Activated T-helper 9 cell treated with anti-CD3 and anti-CD28 coated beads, Interleukin-2, amount 50 U/mL, for 16 hours (primary cell): ENCODE measurements at places on chromosomes 12 and 14.

DNA sequence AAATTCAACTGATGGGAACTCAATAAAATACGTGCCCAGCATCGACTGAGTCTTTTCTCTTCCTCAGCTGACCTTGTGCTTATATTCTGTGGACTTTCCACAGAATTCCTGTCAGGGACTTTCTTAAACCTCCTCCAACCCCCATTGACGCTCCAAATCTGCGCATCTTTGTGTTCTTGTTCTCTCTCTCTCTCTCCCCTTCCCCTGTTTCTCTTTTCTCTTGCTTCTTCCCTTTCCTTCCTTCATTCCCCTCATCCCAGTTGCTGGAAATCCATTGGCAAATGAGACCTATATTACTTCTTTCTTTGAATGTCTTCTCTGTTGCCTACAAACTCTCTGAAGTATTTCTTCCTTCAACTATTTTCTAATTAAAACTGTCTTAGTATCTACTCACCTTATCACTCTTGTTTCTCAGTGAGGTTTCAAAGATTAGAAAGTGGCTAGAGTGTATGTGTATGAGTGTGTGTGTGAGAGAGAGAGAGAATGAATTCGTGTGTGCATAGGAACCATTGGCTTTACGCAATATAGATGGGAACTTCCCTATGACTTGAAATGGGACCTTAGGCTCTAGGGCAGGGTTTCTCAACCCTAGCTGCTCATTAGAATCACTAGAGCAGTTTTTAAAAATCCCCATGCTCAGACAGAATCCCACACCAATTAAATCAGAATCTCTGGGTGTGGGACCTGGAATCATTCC is 41.8 kb upstream of the DHRS7 start:
- DNase-seq, result no peak

GRCh38 chr12:90216020-90216552 is 507.4 kb upstream of the ATP2B1 start:
- no peak for DNase-seq

DNA sequence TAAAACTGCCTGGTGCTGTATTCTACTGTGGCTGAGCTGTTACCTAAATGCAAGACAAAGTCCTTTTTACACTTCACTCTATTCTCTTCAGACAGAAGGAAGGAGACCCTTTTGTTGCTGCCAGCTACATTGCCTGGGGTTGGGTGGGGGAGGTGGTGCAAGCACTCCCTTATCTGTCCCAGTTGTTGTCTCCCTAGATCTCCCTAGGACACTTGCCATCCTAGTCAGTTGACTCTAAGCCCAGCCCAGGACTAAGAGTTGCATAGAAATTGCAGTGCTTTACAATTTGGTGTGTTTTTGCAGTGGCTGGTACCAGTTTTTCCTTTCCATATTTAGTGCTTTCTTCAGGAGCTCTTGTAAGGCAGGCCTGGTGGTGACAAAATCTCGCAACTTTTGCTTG is 35.1 kb downstream of the SCYL2 start:
- no peak for DNase-seq

DNA sequence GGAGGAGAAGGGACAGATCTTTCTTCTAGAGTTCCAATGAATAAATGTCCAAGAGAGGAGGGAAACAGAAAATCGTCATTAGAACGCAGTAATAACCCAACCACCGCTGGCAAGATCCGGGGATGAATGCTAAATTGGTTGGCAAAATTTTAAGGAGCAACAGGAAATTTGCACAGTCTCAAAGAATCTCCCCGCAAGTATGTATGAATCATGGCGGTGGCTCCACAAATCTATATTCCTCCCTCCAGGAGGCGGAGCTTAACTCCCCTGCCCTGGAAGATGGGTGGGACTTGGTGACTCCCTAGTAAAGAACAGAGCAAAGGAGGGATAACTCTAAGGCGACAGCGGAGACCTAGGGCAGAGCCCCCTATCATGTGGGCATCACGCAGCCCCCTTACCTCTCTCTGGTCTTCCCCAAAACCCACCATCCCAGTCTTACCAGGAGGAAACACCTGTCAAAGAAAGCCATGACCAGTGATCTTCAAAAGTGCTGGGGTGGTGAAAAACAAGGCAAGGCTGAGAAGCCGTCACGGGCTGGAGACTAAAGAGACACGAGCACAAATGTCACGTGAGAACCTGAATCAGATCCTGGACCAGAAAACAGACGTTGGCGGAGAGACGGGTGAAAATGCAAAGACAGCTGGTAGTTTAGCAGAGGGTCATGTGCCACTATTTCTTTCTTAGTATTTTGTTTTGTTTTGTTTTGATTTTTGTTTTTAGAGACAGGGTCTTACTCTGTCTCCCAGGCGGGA is 125.8 kb downstream of the NCOR2 start:
- no peak for DNase-seq

DNA sequence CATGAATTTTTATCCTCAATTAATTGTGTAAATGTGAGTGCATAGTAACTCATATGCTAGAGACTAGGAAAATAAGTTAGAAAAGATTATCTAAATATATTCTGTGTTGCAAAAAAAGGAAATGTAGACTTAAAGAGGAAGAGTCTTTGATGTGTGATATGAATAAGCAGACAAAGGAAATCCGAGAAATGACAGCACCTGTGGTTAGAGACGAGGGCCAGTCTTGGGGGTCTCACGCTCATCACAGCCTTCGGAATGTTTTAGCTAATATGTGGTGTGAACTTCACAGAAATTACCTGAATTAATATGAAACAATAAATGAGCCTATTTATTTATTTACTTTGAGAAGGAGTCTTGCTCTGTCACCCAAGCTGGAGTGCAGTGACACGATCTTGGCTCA is 11.6 kb downstream of the ATP6V0A2 start:
- no peak for DNase-seq

- no peak for DNase-seq
Measured at GRCh38 chr12:131643631-131644452, 67.0 kb upstream of the SFSWAP start.

DNA sequence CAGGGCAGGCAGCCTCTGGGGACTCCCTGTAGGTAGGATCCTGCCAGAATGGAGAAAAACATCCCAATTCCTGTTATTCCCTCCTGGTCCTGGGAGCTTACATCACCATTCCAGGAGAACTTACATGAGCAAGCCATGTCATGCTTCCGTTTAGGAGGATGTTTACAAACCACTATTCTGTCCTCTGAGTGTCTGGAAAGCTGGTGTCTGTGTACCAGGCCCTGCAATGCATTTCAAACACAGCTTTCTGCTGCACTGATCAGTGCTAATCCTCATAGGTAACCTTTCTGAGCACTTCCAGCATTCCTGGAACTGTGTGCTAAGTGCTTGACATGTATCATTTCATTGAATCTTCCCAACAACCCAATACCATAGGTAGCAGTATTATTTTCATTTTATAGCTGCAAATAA is 19.8 kb upstream of the MAP1LC3B2 start:
- no peak for DNase-seq

- DNase-seq, result no peak
Measured at GRCh38 chr12:125193376-125194152, 128.3 kb downstream of the AACS start.

DNA sequence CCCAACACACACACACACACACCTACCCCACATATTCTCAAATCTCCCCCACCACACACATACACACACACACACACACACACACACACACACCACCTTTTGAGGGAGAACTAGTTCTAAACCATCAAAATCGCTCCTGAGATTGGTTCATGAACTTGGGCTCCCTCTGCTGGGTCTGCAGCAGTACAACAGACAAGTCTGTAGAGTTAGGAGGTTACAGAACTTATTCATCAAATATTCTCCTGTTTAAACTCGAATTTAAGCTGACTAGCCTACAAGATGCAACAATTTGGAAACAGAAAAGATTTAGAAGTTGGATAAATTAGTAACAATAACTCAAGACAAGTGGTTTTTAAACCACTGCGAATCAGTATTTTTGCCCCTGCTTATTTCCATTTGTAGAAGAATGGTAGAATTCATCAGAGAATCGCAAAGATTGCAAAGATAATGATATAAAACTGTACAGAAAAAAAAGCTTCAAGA is 136.4 kb upstream of the USP15 start:
- no peak for DNase-seq

- DNase-seq, result no peak
Measured at GRCh38 chr12:76976777-76977382, 88.5 kb downstream of the E2F7 start.

DNA sequence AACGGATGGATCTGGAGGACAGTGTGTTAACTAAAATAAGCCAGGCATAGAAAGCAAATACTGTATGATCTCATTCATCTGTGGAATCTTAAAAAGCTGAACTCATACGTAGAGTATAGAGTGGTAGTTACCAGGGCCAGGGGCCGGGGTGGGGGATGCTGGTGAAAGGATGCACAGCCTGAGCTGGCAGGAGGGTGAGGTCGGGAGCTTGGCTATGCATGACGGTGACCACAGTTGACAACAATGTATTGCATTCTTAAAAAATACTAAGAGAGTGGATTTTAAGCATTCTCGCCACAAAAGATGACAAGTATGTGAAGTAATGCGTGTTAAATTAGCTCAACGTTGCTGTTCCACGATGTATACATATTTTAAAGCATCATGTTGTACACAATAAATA is 351.3 kb downstream of the TMEM121 start:
- no peak for DNase-seq

- no peak for DNase-seq
Measured at GRCh38 chr14:68245146-68246073, 425.8 kb downstream of the RAD51B start.

DNA sequence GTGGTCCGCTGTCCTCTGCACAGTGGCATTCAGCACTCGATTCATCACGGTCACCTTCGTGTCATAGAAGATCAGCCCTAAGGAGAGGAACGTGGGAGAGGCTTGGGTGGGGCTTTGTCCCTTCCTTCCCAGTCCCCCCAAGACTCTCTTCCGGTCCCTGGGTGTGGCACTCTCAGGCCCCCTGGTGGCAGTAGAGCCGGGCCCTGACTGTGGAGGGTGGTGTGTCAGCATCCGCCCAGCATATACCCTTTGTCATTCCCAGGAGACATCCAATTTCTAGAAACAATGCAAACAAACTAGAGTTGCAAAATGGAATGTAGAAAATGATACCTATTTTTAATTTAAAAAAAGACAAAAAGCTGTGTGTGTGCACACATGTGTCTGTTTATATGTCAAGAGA is 45.0 kb downstream of the TRAFD1 start:
- DNase-seq, result no peak

DNA sequence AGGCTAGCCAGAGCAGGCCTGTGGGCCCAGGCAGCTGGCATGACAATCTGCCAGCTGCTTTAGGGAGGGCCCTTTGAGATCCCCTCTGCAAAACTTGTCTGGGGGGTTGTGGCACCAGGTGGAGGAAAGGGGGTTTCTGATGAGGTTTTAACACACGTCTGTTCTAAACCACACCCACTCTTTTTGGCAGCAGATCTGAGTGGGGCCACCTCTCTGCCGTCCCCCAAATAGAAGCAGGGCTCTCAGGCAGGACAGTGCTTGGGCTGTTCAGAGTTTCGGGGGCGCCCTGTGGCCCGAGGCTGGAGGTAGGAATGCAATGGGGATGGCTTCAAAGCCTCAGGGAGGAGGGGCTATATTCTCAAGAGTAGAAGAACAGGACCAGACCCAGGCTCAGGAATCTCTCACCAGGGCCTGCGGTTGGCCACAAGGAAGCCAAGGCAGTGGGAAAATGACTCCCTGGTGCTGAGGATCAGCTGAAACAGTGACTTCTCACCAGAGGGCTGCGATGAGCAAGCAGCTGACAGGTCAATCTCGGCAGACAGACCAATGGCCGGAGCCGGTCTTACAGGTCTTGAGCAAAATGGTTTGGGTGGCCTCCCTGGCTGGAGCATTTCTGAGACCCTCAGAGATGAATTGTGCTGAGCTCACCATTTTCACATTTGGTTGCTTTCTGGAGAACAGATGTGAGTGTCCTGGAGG is 1.5 kb upstream of the KRT5 start:
- no peak for DNase-seq

DNA sequence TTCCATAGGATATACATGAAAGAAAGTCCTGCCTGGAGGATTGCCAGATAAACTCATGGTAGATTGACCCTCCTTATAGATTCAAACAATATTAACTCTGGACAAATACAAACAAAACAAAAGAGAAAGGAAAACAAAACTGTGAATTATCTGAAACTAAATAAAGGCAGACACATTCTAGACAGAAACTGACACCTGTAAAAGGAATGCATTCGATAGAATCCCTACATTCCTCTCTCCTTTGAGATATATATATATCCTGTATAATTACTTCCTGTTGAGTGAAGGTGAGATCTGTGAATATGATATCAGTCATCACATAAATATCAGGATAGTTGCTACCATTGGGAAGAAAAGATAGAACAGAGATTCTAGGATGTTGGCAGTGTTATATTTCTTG is 948.4 kb upstream of the ATXN7L3B start:
- no peak for DNase-seq

DNA sequence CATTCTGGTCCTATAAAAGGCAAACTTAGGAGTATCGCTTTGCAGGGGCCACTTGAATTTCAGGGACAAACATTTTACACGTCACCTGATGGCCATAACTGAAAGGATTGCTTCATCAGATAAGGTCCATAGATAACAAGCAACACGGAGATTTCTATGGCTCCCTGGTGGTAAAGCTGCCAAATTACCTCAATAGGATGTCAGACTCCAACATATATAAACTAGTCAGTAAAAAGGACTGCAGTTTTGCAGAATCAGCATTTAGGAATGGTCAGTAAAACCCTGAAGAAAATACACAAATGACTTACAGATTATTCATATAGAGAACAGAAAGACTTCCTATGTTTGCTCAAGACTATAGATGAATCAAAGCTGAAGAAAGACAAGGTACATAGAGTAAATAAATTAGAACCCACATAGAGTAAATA is 66.1 kb upstream of the GRIP1 start:
- no peak for DNase-seq

DNA sequence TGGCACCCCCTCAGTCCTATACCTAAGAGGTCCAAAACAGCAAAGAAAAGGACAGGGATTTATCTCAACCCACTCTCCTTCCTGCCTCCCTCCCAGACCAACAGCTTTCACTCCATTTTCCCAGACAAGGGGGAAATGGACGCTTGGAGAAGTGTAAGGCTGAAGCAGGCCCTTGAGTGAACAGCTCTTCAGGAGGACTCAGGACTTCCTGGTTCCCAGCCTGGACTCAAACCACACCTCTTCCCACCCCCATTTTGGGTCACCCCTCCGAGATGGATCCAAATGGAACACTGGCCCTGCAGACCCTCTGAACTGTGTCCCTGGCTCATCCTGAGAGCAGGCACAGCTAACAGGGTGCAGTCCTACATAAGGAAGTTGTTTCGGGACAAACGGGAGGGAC is 2.7 kb downstream of the KMT2D start:
- DNase-seq, result no peak
